ENCODE measurements at places on chromosomes 3 and 15.

DNA sequence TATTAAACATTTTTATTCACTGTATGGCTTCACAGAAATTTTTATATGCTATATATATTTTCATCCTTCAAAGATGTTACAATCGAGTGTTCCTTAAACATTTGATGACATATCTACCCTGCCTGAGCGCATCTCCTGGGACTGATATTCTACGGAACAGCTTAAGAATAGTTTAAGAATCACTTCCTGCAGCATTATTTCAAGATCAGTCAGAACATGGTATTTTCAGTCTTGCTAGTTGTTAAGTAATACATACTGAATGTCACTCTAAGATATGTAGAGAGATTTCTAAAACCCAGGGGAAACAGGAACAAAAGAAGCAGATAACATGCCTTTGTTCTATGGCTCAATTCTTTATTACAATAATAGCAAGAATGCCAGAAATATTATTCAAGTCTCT, 8.7 kb downstream of the COL8A1 start:
- no peak for DNase-seq

DNA sequence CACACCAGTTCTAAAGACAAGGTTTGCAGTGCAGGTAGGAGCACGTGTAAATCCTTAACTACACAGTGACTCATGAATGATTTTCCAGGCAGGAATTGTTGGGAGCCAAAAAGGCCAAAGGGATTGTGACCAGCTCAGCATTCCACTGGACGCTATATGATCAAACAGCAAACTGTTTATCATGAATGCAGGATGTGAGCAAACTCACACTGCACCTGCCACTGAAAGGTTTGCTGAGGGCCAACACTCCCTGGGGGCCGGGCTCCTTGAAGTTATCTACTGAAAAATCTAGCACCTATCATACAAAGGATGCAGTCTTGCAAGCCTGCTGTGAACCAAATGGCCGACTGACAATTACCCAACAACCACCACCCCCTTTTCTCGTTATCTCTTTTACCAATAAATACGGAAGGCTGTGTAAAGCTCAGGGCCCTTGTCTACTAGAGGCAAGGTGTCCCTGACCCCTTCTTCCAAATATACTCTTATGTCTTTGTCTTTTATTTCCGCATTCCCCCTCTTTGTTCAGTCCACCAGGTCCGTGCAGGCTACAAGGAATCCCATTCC, 11.5 kb upstream of the DNASE1L3 start:
- no peak for DNase-seq

DNA sequence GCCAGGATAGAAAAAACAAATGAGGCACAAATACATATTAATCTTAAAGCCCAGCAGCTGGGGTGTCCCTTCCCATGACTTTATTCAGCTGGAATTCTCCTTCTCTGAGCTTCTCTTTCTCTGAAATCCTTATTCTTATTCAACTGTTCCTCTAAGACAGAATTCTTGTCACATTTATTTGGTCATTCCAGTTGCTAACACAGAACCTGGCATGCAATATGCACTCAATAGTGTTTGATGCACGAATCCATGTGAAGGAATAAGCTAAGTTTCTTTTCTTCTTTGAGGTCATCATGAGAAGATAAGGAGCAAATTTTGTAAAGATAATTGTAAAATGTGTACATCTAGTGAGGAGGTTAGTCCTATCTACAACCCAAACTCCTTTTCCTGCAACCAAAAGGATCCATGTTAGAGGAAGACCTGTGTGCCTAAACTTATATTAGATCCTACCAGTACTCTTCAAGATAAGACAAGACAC, 154.2 kb upstream of the KCNMB2 start:
- DNase-seq: no peak

DNA sequence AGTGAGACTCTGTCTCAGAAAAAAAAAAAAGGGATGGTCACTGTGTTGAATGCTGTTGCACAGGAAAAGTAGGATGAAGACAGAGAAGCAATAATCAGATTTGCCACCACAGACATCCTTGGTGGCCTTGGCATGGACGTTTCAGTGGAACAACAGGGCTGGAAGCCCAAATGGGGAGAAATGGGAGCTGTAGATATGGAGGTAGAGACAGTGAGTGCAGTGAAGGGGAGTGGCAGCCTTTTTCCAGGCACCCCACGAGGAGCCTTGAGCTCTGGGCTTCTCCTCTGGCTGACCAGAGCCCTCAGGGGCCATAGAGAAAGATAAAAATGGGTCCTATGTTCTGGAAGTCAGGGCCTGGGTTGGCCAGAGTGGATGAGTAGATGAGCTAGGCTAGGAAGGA, 12.3 kb upstream of the DOCK3 start:
- DNase-seq: no peak

GRCh38 chr3:81658322-81658997, 103.0 kb downstream of the GBE1 start:
- no peak for DNase-seq

DNA sequence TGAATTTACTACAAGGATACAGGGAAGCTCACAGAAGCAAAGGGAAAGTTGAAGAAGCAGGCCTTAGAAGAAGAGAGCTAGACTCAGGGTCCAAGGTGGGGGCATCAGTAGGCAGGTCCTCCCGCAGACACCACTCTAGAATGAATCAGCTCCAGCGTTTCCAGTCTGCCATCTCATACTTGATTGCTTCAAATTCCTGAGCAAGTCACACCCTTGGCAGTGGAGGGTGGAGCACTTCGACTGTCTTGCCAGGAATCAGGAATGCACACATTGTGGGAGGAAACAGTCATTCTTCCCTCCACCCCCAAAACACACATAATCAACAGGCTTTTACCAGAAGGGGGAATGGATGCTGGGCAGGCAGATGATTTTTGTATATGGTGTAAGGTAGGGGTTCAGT, 78.5 kb downstream of the CHCHD6 start:
- no peak for DNase-seq

GRCh38 chr3:150912501-150912900, 7.3 kb upstream of the MINDY4B start:
- DNase-seq: no peak

DNA sequence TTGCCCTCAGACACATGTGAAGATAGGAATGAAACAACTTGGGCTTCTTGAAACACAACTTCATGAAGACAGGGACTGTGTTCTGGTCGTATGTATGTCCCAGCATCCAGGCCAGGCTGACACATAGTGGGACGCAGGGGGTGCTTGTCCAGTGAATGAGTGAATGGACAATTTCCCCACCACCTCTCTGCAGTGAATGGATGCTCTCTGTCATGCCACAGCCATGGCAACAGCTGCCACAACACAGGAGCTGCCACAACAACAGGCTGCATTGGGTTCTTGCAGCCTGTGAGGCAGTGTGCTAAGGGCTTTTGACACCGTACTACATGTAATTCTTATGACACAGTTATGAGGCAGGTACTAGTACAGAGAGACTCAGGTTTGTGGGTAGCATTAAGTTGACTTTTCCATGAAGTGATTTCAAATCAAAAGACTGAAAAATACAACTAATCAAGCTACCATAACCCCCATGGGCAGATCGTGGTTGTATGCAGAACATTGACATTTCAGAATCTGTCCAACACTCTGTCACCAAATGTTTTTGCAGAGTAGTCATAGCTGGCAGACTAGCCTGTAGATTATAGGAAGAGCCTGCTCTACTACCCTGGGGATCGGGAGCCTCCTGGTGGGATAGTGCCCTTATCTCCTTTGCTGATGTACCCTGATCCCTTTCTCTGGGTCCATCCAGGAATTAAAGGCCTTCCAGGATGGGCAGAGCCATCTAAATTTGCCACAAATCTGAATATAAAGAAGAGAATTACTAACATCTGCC, 40.8 kb downstream of the CLSTN2 start:
- DNase-seq: no peak

- DNase-seq: no peak
These were observed 183.0 kb downstream of the ABHD5 start for GRCh38 chr3:43873723-43874122.

- no peak for DNase-seq
These were observed 2.3 kb upstream of the OR4F6 start for GRCh38 chr15:101801048-101801447.

GRCh38 chr3:149042789-149043386, 43.4 kb downstream of the HLTF start:
- no peak for DNase-seq

DNA sequence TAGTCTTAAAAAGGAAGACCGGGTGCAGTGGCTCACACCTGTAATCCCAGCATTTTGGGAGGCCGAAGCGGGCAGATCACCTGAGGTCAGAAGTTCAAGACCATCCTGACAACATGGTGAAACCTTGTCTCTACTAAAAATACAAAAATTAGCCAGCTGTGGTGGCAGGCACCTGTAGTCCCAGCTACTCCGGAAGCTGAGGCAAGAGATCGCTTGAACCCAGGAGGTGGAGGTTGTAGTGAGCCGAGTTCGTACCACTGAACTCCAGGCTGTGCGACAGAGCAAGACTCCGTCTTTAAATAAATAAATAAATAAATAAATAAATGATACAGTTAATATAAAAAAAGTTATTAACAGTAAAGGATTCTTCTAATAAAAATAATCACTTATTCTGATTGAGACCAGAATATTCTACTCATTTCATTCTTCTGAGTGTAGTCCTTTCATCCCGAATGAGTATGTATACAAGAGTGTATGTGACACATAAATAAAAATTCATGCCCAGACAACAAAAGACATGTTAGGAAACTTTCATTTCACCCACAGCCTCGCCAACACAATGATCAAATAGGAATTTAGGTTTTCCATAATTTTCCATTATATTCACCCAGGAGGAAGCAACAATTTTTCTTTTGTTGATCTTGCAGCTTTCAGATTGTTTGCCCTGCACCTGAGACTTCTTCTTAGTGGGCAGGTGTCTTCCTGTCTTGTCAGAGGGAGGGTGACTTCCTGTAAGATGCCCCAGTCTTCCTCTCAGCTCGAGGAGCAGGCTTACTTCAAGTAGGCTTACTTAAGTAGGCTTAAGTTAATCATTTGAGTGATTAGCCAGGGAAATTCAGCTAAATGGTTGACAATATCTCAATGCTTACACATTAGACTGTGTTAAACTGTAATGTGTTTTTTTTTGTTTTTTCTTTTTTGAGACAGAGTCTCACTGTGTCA, 7.8 kb upstream of the NUP210 start:
- DNase-seq: peak; percentile 28

DNA sequence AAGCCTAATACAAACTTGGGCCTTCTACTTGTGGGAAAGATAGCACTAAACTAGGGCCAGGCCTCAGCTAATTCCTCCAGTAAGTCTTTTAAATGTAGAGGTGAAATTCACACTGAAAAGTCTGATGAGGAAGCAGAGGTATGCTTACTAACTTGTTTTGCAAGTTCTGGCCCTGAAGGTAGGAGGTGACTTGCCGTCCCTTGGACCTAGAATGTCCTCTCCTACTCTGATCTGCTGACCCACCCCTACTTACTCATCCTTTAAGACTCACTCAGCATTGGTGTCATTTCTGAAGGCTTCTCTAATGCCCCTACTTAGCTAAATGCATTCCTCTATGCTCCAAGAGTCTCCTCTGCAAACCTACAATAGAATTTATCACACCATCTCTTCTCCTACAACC, 19.4 kb downstream of the RIOX2 start:
- no peak for DNase-seq

DNA sequence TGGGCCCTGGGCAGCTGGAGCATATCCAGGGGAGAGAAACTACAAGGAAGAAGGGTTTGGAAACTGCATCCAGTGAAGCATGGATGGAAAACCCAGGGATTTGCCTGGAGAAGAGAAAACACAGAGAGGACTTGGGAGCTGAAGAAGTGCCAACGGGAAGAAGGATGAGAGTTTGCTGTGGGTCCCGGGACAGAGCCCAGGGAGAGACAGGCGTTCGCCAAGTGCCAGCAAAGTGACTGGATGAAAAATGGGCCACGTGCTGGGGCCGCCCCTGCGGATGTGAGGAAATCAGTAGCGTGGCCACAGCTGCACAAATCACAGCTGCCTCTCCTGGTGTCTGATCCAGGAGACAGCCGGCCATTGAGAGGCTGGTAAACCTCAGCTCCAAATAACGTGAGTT, 70.4 kb downstream of the HES1 start:
- no peak for DNase-seq

GRCh38 chr3:71710906-71711494, 14.2 kb downstream of the EIF4E3 start:
- no peak for DNase-seq

DNA sequence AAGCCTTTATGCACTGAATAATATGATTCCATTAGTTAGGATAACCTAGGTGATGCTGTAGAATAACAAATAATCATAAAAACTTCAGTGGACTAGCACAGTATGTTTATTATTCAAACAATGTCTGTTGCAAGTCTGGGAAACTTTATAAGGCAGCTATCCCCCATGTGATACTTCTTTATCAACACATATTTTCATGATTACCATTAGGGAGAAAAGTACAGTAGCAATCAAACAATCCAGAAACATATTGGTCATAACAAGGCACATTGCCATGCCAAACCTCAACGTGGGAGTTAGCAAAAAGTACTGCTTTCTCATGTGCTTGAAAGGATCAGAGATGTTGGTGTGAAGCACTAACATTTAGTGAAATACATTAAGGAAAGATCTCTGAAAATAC, 35.5 kb downstream of the EOMES start:
- no peak for DNase-seq

GRCh38 chr15:98003996-98004395, 43.5 kb downstream of the ARRDC4 start:
- DNase-seq: no peak

DNA sequence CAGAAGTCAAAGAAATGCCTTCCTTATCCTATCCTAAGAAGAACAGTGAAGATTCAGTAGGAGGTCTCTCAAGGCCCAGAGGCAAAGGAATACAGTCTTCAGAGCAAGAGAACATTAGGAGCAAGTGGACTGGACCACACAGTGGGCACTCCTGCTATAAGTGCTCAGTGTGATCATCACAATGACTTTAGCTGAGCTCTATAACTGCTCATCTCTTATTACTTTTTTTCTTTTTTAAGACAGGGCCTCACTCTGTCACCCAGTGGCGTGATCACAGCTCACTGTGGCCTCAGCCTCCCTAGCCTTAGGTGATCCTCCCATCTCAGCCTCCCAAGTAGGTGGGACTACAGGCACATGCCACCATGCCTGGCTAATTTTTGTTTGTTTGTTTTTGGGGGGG, 48.1 kb downstream of the COL8A1 start:
- no peak for DNase-seq

- DNase-seq: no peak
These were observed 27.8 kb downstream of the STARD5 start for GRCh38 chr15:81296186-81296585.

GRCh38 chr3:134368751-134369105, 5.5 kb downstream of the AMOTL2 start:
- DNase-seq: no peak

All from activated gamma-delta T cell treated with Interleukin-2 at 50 U/mL for 16 hours (primary cell).